Heart right ventricle (tissue), 16 donors: ENCODE measurements at places on chromosomes 7 and 10. TPM values are rescaled to one million over a fixed set of nuclear protein-coding genes. Genes with fewer than 3 reads are reported as not detected.

CDNF gene
- polyA plus RNA-seq: 0.74 TPM

PILRA gene
- polyA plus RNA-seq: 4.2 TPM

TLX1 gene
- not detected for polyA plus RNA-seq

GPR22 gene
- 6.1 TPM for polyA plus RNA-seq

ZCWPW1 gene
- 7.2 TPM for polyA plus RNA-seq

TRIM74 gene
- polyA plus RNA-seq: 0.14 TPM

RASSF4 gene
- polyA plus RNA-seq: 41.2 TPM
